Left forelimb (tissue), 1 donor: ENCODE measurements at places on chromosomes 1 and 21.

DNA sequence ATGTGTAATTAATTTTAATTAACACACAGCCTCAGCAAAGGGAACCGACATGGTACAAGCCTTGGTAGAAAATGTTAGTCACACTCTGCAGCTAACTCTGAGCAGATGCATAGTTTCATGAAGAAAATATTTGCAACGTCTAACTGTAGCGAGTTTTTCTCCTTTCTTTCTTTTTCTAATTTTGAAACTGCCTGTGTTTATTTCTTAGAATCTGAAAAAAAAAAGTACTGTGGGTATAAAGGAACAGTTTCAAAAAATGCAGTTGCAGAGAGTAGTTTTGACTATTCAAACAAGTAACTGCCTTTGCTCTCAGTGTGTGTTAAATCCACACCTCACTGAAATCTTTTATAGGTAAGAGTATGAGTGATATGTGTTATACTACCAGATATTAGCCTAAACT lies 149.9 kb upstream of the C1orf105 start:
- DNase-seq: no peak

- DNase-seq: no peak
These were observed 14.0 kb upstream of the WASF2 start for GRCh38 chr1:27503844-27504587.

DNA sequence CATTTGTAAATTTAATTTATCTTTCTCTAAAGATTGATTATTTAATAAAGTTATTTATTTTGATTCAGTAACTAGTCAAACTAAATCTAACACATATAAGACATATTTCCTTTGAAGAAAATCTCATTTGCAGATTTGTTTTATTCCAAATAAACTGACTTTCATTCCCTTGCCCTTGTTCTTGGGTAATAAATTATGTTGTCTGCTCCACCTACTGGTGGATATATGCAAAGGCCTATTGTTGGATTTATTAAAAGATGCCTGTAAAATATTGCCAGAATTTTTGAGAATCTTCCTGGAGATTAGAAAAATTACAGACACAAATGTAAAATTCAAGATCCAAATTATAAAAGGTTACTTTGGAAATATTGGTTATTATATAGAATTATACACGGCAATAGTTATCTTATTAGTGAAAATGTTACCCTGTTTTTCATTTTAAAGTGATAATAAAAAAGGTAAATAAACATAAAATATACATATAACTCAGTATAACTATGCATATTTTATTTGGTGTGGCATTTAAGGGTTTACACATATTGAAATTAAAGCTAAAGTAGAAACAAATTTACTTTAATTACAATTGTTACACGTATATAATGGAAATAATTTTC lies 116.1 kb downstream of the SPATA17 start:
- no peak for DNase-seq

- DNase-seq: no peak
These were observed 60.9 kb downstream of the ABL2 start for GRCh38 chr1:179168536-179168935.

GRCh38 chr1:158830904-158831507 lies at the start of gene MNDA:
MNDA (plus strand) TSS chr1:158831351; CDS start chr1:158842154, 10,803 bp downstream.
- no peak for DNase-seq

GRCh38 chr21:15221799-15222386 lies 157.1 kb upstream of the NRIP1 start:
- no peak for DNase-seq

DNA sequence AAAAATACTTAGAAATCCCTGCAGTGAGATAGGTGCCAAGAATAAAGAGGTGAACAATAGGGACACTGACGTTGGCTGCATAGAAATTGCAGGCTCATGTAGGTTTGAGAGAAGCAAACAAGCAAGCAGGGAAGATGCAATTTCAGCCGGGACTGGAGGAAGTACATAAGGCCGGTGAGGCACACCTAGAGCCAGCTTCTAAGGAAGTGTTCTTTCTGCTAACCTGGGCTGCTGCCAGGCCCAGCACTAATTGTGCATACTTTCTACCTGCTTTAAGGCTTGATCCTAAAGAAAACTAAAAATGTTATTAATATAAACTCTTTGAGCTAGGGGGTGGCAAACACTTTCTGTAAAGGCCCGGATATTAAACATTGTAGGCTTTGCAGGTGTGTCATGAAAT lies 71.0 kb downstream of the LMO4 start:
- no peak for DNase-seq

DNA sequence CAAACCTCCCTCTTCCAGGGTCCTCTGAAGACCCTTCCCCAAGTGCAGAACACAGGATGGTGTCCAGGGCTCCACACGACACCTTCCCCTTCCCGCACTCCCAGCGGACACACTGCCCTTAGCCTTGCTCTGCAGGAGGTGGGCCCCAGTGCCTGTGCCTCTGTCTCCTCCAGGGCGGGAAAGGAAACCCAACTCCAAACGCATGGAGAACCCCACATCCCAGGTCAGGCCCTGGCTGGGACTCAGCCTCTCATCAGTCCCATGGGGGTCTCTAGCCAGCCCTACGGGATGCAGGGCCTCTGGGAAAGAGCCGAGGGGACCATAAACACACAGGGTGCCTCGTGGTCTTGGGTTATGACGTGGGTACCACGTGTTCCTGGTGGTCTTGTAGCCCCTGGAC lies 5.6 kb upstream of the SMYD3 start:
- no peak for DNase-seq

DNA sequence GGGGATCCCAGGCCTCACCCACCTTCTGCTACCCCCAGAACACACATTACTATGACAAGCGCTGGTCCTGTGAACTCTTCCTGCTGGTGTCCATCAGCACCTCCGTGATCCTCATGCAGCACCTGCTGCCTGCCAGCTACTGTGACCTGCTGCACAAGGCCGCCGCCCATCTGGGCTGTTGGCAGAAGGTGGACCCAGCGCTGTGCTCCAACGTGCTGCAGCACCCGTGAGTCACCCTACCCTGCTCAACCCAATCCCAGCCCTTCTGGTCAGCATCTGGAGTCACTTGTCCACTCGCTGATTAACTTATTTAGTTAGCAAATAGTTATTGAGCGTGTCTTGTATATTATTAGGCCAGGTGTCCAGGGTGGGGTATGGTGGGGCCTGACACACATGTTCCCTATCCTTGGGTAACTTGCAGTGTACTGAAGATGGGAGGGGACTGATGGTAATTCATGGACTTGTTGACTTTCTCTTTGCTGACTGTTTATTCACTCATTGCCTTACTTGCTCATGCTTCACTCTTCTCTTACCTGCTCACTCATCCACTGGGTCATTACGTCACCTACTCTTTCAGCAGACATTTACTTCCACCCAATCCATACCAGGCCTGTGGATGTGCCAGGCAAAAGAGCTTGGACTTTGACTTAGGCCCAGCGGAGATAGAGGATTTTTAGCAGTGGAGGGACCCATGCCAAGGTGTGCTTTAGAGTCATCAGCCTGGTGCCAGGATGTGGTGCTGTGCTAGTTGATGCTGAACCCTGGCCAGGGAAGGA lies 12.9 kb upstream of the KPNA6 start:
- no peak for DNase-seq

DNA sequence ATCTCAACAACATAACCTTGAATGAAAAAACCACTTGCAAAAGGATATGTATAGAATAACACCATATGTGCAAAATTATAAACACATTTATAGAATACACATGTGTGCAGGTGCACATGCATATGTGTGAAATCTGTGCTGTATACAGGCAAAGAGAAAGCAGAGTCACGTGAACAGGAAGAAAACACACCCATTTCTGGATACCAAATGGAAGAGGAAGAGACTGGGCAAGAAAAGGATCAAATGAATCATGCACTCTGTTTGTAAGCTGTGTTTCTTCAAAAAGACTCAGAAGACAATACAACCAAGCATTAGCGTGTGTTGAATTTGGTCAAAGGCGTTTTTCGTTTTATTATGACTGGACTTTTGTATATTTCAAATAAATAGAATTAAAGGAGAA lies 111.3 kb upstream of the ERG start:
- DNase-seq: no peak

DNA sequence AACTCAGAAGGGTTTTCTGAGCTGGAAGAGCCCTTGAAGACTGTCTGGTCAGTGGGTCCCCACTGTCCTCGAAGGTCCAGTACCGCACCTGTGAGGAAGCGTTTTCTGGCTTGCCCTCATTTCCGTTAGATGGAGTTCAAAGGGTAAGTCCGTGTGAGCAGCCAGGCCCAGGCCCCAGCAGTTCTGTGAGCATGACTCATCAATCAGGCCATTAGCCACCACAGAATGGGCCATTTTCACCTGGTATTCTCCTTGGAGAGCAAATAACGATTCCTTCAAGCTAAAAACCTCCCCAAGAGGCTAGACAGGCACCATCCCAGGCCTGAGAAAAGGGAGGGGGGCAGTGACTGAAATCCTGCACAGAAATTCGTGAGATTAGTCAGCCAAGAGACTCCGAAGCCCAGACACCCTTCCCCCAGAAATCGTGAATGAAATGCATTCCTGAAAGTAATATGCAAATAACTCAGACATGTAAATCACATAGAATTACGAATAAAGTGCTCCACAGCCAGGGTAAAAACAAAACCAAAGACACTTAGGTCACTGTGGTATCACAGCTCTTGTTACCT lies 66.0 kb downstream of the BCAR3 start:
- no peak for DNase-seq

GRCh38 chr1:246170574-246171261 lies 336.4 kb downstream of the SMYD3 start:
- DNase-seq: no peak

DNA sequence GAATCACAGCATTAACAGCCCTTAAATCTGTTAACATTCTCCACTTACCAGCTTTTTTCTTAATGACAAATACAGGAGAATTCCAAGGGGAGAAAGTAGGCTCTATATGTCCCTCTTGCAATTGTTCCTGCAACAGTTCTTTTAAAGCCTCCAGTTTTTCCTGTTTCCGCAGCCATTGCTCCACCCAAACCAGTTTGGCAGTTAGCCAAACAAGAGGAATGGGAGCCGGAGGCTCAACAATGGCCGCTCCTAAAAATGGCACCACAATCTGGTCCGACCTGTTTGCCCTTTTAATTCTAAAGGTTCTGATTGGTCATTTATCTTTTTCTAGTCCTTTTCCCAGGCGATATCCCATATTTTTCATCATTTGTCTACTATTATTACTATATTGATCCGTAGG lies 14.0 kb upstream of the L1TD1 start:
- DNase-seq: no peak

DNA sequence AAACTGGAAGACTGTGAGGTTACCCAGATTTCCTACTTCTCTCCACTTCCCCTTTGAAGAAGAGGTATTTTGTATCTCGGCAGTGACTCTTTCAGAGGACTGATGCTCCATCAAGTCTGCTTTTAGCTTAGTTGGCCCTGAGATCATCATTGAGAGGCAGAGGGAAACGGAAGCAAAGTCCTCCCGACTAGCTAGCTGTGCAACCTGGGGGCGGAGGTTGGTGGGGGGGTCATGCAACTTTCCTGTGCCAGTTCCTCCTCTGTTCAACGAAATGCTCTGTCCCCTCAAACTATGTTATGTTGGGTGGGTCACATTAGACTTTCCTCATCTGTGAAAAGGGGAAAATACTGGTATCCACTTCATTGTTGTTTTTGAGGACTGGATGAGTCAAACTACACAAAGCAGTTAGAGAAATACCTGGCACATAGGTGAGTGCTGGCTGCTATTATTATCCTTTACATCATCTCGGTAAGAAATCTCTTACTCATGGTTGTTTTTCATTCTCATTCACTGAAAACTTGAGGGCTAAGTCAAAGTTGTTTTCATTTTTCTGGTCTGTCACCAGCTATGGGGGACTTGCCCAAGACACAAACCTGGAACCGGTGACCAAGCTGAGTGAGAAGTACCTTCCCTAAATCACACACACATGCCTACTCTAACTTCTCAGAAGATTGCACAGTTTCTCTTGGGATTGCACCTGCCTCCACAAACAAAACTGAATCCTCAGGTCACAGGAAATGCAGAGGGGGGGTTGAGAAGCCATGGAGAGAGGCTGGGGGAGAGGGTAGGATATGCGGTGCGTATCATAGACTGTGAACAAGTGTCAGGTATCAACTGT lies 83.3 kb downstream of the ABCA4 start:
- DNase-seq: no peak

DNA sequence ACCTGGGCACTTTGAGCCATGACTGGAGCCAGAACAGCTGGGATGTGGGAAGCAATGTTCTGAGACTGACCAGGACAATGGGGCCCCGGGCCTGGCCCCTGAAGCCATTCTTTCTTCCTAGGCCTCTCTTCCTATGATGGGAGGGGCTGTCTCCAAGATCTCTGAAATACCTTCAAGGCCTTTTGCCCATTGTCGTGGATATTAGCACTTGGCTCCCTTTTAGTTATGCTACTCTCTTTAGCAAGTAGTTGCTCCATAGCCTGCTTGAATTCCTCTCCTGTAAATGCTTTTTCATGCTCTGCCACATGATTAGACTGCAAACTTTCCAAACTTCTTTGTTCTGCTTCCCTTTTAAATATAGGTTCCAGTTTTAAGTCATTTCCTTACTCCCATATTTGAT lies 262.9 kb upstream of the CACYBP start:
- no peak for DNase-seq

DNA sequence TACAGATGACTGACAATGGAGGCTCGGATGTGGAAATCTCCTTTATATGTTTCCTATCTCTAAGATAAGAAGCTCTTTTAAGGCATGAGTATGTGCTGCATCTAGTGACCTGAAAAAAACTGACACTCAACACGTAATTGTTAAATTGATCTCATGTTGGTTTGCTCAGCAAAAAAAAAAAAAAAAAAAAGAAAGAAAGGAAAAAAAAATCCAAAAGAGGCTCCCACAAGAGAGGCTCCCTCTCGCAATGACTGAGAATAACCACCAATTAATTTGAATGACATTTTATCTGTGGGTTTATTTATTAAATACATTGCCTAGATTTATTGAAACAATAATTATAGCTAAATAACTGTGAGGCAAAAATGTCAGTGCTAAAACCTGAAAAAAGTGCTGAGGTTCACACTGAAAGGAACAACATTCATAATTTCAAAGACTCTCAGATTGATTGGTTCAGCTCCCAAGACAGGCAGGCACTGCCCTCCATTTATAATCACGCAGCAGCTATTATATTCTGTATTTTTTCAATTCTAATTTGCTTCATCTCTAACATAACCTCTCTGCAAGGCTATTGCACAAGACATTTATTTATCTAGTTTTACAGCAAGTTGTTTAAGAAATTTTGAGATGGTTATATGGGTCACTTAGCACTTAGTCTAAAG lies 184.5 kb upstream of the TMPRSS15 start:
- DNase-seq: no peak

- no peak for DNase-seq
These were observed 93.0 kb downstream of the ZBTB18 start for GRCh38 chr1:244144053-244144452.

DNA sequence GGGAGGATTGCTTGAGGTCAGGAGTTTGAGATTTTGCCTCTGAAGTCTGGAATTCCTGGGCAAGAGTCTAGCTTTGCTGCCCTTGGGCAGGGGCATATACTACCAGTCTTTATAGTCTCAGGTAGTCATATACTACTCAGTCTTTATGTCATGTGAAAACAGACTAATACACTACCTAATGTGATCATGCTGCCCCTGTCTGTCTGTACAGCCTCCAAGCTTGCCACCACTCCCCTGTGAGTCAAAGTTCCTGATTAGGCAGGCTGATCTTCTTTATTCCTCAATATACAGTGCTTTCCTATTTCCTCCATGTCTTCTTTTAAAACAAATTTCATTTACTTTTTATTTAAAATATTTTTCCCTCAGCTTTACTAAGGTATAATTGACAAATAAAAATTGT lies 105.3 kb upstream of the BEND5 start:
- no peak for DNase-seq

- DNase-seq: no peak
These were observed 86.5 kb downstream of the LACTBL1 start for GRCh38 chr1:22886211-22886610.

- DNase-seq: no peak
These were observed 6.0 kb upstream of the SHISA4 start for GRCh38 chr1:201882665-201883132.

- DNase-seq: no peak
These were observed 61.5 kb downstream of the SLC37A1 start for GRCh38 chr21:42575111-42575510.
